Central memory CD4-positive, alpha-beta T cell (primary cell): ENCODE measurements at places on chromosomes 11 and 22.

- DNase-seq = no peak
These were observed 47.7 kb upstream of the SC5D start for GRCh38 chr11:121244884-121245283.

- peak; percentile 12 for DNase-seq
These were observed at the start of gene RTN4RL2 for GRCh38 chr11:57460022-57460757. Gene RTN4RL2, plus strand, starts transcription at chr11:57460528. Its CDS starts 338 bp downstream, at chr11:57460866.

- no peak for DNase-seq
These were observed 585 bp downstream of the CYB5R3 start for GRCh38 chr22:42648368-42649245.

DNA sequence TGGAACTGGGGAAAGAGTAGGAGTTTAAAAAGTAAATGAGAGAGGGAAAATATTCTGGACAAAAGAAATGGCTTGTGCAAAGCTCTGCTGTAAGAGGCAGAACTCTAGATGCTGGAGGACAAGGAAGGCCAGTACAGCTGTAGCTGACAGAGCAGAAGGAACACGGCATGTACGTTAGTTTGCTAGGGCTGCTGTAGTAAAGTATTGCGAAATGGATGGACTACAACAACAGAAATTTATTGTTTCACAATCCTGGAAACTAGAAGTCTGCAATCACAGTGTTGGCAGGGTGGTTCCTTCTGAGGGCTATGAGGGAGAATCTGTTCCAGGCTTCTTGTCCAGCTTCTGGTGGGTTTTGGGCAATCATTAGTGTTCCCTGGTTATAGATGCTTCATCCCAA is 454.4 kb downstream of the NTM start:
- no peak for DNase-seq

GRCh38 chr11:74278721-74279161 is 32.7 kb downstream of the P4HA3 start:
- no peak for DNase-seq

- no peak for DNase-seq
These were observed 11.9 kb downstream of the IPO7 start for GRCh38 chr11:9396310-9396709.

GRCh38 chr11:105244160-105244825 is 104.7 kb upstream of the CARD18 start:
- DNase-seq = no peak

DNA sequence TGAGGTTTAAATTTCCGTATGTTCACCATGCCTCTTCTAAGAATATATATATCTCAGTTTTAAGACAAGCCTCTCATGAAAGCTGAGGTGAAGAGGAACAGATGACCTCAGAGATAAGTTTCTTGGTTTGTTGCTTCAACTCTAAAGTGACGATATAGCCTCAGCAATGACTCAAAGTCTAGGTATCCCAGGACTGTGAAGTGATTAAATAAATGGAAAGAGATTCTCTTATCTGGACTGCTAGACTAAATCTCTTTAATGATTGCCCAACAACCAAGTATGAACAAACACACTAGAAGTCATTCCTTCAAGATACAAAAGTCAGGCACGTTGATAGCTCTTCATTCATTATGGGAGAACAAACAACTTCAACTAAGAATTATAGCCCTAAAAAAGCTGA is 15.3 kb downstream of the CADM1 start:
- DNase-seq = no peak

- DNase-seq = no peak
These were observed 3.4 kb upstream of the OR4C6 start for GRCh38 chr11:55658608-55659007.

GRCh38 chr11:122754553-122755322 is 83.6 kb upstream of the CRTAM start:
- DNase-seq = peak; percentile 33

GRCh38 chr22:39223091-39223710 is 21.6 kb downstream of the PDGFB start:
- no peak for DNase-seq

DNA sequence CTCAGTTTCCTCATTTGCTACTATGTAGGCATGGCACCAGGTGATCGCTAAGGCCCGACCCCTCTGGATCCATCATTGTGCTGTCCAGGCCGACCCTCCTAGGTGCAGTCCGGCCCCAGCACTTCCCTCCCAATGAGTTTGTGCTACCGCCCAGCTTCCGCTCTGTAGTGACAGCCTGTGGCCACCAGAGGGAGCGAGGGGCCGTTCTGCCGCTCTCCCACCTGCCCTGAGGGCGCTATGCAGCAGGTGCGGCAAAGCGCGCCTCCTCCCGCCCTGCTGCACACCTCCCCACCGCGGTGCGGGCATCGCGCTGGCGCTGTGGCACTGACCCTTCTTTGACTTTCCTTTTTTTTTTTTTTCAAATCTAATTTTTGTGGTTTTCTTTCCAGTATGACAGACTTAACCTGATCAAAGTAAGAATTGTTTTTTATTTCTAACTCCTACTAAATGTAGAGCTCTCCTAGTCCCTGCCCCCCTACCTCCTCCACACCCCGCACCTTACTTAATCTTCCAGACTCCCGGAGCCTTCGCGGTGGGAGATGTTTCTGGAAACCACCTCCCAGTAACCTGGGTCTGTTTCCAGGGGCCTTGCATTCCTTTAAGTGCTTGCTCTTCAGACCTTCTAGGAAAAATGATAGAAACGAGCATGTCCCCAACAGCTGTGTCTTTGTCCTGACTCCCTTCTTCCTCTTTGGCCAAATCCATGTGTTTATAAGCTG is 73.7 kb downstream of the SCN3B start:
- DNase-seq = peak; percentile 43
